ENCODE measurements at places on chromosomes 6 and 20.

GRCh38 chr20:42742926-42743325 is 446.8 kb downstream of the PTPRT start:
- no peak for DNase-seq

GRCh38 chr6:146670161-146670560 is 71.4 kb downstream of the ADGB start:
- no peak for DNase-seq

- no peak for DNase-seq
These were observed 168.0 kb upstream of the NOX3 start for GRCh38 chr6:155623450-155624178.

- DNase-seq = no peak
These were observed 25.3 kb upstream of the CD93 start for GRCh38 chr20:23111307-23111943.

- DNase-seq = no peak
These were observed 59.2 kb downstream of the PPP1R16B start for GRCh38 chr20:38864662-38865061.

GRCh38 chr6:160039441-160039840 is 70.6 kb downstream of the IGF2R start:
- no peak for DNase-seq

DNA sequence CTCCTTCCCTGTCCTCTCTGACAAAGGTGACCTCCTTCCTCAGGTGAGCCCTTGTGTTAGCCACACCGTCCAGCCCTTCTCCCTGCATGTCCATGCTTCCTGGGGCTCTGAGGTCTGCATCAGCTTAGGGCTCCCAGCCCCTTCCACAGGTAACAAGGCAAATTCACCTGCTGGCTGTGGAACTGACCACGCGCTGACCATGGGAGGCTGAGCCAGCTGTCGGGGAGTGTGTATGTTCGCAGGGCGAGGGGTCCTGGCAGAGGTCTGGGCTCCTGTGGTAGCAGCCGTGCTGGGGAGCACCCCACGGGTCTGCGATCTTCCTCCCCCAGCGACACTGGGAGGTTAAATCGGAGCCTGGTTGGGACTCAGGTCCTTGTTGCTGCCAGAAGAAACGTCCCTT is 136.7 kb downstream of the PHACTR3 start:
- no peak for DNase-seq

DNA sequence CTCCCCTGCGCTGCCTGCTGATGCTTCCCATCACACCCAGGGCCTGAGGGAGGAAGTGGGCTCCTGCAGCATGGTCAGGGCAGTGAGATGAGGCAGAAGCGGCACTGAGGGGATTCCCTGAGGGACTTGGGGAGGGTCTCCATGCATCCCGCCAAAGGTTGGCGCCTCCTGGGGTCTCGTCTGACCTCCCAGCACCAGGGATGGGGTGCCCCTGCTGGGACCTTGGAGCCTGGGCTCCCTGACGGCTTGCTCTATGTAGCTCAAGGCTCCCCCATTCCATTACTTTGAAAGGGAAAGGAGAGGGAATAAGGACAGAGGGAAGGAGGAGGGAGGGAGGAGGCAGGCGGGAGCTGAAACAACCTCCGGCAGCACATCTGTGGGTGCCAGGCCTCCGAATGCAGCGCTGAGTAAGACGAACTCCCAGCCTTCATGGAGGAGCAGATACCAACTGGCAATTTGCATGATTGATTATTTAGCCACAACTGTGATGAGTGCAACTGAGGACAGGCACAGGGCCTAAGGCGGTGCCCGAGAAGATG is 259.3 kb downstream of the ERMARD start:
- no peak for DNase-seq

GRCh38 chr6:20332441-20333006 is 69.2 kb upstream of the E2F3 start:
- DNase-seq = no peak

- DNase-seq = no peak
These were observed 94.1 kb downstream of the TMEM242 start for GRCh38 chr6:157229132-157229618.

DNA sequence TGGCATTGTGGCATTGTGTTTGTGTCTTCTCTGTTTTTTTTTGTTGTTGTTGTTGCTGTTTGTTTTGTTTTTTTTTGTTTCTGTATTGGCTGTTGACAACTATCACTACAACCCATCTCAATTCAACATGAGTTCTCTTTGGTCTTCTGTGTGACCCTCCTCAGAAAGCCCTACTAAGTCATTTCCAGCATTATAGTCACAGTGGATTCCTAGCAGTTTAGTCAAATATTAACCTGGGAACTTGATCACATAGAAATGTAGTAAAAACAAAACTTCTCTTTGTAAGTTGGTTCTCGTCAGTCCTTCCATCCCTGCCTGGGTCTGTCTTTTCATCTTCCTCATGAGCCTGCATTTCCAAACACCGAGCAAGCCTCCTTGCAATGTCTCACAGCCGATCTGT is 16.8 kb downstream of the SLC17A2 start:
- DNase-seq = no peak

GRCh38 chr20:51700809-51701285 is 67.3 kb downstream of the ATP9A start:
- DNase-seq = no peak

DNA sequence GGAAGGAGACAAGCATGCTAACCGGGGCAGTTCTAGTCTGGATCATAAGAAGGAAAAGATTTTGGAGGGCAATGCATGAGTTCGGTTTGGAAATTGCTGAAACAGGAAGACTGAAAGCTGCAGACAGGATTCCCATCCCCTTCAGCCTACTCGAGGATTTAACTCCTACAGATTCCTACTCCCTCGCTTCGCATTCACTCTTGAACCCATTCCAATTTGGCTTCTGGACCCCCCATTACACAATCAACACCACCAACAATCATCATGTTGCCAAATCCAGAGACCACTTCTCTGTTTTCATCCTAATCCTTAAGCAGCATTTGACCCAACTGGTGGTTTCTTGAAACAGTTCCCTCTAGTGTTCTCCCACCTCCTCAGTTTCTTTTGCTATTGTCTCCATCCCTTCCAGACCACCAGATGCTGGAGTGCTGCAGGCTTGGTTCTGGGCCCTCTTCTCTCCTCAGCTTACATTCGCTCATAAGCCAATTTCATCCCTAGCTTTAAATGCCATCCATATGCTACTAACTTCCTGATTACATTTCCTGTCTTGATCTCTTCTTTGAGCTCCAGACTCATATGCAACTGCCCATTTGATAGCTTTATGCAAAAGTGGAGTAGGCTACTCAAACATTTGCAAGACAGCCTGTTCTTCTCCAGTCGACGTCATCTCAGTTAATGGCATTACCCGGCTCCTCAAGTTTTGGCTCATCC is 66.5 kb downstream of the DTNBP1 start:
- DNase-seq = no peak
